ENCODE measurements at places on chromosomes 12 and 14.

DNA sequence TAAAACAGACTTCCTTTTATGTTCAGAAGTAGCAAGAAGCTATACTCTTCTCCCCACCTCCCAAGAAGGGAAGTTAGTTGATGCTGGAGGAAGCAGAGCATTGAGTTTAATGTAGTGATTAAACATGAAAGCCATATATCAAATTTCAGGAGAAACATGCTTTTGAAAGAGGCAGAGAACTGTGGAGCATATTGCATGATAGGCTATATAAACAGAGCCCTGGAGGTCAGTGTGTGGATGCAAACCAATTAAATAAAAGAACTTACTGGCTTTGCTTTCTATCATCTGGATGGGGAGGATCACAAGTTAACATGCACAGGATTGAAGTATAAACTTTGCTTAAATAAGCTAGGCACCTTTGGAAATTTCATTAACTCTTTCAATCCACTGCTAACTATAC, 94.1 kb downstream of the MSRB3 start:
- no peak for DNase-seq

- DNase-seq, result no peak
Measured at GRCh38 chr12:88227263-88227662, 85.2 kb downstream of the TMTC3 start.

- DNase-seq, result no peak
Measured at GRCh38 chr12:14613718-14614117, 46.0 kb upstream of the PLBD1 start.

DNA sequence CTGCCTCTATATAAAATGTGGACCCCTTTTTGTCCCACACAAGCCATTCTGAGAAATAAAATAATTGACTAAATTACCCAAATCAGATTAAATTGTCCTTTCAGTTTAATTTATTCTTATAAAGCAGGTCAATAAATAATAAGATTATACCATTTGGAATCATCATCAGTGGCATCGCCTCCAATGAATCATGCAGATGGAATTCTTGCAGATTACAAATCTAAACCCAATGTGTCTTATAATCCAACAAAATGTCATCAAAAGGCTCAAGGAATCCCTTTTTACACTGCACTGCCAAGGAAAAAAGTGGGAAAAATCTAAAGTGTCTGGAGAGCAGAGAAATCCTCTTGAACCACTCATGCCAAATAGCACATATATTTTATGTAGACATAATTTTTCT, 138.2 kb upstream of the TSPAN8 start:
- DNase-seq, result no peak

DNA sequence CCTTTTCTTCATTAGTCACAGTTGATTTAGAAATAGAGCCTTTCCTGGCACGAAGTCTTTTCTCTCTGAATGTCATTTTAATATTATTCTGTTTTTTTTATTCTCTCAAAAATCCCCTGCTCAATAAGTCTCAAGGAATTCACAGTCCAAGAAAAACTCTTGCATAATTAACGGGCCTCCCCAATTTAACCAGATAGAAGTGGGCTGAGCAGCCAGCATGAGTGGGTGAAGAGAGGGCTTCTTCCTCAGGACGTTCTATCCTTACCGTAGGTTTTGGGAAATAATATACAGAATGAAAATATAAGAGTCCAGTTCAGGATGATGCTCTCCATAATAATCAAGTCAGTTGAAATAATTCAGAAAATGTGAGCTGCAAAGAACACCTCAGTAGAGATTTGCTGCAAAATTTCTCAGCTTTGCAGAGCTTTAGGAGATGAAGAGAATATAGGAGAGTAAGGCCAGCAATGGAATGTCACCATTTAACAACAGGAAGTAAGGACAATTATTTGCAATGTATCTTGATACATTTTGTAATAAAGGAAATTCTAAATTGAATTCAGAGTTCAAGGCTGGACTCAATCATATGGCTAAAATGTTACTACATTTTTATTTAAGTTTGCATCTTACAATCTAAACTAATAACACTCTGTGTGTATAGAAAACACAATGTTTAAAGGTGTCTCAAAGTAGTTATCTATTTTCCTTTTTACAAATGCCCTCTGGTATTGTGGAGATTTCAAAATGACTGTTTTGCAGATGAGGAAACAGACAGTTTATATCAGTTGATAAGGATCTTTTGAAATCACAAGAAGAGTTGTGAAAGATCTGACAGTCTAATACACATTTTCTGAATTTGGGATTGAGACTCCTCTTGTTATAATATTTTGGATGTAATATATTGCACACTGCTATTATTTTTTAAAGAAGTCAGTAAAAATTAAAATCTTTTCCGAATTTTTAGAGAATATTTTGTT, 1724.1 kb upstream of the SEL1L start:
- DNase-seq, result no peak

GRCh38 chr12:52234223-52234810, 1.3 kb downstream of the KRT7 start:
- peak; percentile 38 for DNase-seq

DNA sequence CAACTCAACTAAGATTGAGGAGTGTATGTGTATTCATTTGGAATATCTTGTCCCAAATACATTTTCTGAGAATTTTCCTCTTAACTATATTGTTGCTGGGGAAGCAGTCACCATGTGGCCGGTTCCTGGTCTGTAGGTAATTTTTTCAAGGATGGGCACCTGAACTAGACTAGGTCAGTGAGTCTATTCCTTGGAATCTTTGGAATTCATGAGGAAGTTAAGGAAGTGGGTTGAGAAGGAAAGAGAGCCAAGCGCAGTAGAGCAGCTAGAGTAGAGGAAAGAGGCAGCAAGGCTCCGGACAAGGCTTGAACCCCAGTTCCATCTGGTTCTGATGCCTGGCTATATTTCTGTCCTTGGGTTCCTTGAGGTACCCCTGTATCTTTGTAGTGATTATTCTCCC, 183.7 kb downstream of the DACT1 start:
- peak; percentile 36 for DNase-seq
